ENCODE measurements at places on chromosomes 1 and 21. TPM values are rescaled to one million over a fixed set of nuclear protein-coding genes. Genes with fewer than 3 reads are reported as not detected.

PINK1 gene
- 276 TPM for polyA plus RNA-seq

KCNK1 gene
- polyA plus RNA-seq: 0.14 TPM

DNA sequence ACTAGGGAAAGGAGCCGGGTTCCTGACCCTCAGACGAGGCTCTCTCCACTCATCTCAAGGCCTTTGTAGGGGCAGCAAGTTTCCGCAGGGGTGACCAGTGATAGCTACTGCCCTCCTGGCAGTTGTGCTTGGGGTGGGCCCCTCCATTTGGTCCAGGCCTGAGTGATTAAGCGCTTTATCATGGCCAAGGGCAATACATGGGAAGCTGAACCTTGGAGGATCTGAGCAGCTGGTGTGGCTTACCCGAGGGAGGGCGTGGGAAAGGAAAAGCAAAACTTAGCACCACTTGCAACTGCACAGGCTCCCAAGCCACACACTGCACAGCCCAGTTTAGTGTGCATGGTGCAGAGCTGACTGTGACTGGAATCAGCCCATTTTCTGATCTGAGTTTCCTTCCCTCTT, 47.8 kb downstream of the GADD45A start:
- H3K4me3 ChIP-seq: no peak overlapping the region
- H3K27me3 ChIP-seq: no peaks in the 10 kb centered on the region
- H3K4me1 ChIP-seq: peaks cover 11% of the 10 kb centered on the region
- no peak overlapping the region for H3K27ac ChIP-seq

DNA sequence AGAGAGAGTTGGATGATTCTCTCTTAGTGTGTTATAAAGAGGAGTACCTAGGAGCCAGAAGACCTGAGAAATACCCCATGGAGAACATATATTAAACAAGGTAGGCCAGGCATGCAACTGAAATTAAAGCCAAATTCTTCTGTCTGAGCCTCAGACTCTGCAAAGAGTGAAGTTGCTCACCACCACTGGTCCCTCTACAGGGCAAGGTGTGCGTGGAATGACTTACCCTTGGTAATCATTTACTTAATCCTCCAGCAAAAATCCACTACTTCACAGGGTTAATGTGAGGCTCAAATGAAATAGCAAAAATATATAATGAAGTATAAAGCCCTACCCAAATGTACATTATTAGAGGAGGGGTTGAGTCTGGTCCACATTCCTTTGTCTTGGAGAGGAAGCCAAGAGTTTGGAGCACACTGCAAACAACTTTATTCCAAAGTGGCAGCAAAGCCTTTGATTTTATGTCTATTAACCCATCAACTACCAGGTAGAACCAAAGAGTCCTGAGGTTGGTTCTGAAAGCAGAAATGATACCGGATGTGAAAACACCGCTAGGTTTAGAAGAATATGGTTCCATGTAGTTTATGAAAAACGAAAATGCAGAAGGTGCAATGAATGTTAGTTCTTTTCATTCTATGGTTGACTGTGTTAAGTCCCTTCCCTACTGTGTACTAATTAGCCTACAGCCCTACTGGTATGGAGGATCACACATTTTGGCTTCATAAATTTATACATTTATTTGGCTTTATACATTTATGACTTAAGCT, 8.5 kb downstream of the SSR2 start:
- H3K27me3 ChIP-seq: no peaks in the 10 kb centered on the region
- H3K27ac ChIP-seq: no peak overlapping the region
- peaks cover 5% of the 10 kb centered on the region for H3K4me1 ChIP-seq
- DNase-seq: no peak

DNA sequence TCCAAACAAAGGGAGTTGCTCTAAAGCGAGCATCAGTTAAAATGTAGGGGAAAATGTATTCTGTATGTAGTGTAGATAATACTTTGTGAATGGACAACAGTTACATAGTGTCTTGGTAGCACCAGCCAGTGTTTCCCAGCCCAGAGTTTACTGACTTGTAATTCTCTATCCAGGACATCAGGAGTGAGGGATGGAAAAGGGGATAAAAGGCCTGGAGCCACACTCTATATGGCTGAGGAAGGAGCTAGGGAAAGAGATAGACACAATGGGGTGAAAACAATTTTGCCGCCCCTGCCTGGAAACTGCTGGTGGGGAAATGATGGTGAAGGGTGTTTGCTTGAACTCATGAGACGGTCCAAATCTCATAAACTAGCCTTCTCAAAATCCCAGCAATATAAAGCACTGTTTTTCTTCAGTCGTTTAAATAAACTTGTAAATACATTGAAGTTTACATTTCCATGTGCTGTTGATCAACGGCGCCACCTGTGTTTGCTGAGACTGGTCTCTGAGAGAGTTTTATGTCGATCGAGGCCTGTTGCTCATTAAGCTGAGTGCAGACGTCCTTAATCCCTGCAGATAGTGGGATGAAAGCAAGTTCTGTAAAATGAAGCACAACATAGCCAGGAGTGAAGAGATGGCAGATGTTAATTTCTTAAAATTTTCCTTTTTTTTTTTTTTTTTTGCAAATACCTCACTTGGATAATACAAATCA, 27.9 kb upstream of the AGO1 start:
- peaks cover 17% of the 10 kb centered on the region for H3K4me1 ChIP-seq
- H3K27me3 ChIP-seq: no peaks in the 10 kb centered on the region
- H3K4me3 ChIP-seq: no peak overlapping the region
- DNase-seq: no peak

DNA sequence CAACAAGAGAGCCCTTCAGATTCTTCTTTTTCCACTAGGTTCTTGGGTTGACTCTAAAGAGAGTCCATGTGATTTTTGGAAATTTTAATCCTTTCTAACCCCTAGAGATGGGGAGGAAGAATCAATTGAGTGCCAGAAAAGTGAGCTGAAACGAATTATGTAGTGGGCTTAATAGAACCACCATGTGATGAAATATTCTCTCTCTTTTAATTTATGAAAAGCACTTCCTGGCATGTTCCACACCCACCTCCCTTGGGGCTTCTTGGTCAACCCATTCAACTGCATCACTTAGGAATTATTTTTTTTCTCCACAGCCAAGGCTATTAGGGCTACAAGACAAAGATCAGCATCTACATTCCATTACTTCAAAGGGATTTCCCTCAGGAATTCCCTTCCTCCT, 79.6 kb downstream of the ZC3H11B start:
- no peaks in the 10 kb centered on the region for H3K36me3 ChIP-seq
- H3K4me3 ChIP-seq: no peak overlapping the region
- H3K27me3 ChIP-seq: no peaks in the 10 kb centered on the region
- H3K27ac ChIP-seq: no peak overlapping the region

- no peaks in the 10 kb centered on the region for H3K36me3 ChIP-seq
- H3K4me3 ChIP-seq: no peak overlapping the region
- no peak overlapping the region for H3K27ac ChIP-seq
- no peaks in the 10 kb centered on the region for H3K27me3 ChIP-seq
- no peak for DNase-seq
- H3K4me1 ChIP-seq: no peaks in the 10 kb centered on the region
Measured at GRCh38 chr1:167173516-167174184, 47.0 kb upstream of the POU2F1 start.

DNA sequence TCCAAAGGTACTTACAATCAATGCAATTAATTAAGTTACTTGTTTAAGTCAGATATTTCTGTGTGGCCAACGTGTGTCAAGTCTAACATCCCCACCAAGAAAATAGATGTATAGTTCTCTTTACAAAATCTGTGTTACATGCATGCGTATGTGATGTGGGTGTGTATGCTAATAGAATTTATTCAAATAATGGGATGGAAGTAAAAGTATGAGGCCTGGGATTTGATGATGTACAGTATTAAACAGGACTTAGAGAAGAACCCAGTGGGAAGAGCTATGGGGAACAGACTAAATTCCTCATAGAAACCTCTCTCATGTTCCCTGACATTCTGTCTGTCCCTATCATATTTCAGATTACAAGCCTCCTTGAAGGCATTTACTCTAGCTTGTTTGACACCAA, 72.5 kb downstream of the IFI44 start:
- no peak overlapping the region for H3K27ac ChIP-seq
- no peaks in the 10 kb centered on the region for H3K4me1 ChIP-seq
- H3K36me3 ChIP-seq: no peaks in the 10 kb centered on the region
